ENCODE measurements at places on chromosomes 5 and 9. TPM values are rescaled to one million over a fixed set of nuclear protein-coding genes. Genes with fewer than 3 reads are reported as not detected.

DNA sequence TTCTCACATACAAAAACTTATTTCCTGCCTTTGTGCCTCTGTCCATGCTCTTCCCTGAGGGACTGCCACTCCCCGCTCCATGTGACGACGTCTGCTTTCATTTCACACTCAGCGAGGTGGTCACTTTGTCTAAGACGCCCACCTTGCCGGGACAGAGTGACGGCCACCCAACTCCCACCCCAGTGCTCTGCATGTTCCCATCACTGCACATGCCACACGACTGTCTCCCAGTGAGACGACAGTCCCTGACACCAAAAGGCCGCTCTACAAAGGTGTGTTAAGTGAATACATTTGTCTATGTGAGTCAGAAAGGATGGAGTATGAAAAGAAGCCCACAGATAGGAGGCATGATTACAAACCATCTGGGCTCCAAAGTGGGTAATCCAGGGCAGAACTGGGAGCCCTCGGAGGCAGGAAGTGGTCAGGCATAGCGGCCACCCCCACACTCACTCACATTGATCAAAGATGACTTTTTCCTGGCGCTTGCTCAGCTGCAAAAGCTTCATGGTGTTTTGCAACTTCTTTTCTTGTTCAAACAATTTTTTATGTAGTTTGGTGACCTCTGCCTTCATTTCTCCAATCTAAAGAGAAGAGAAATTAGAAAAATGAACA lies 185.8 kb downstream of the CDK5RAP2 start:
- no peak for DNase-seq

DNA sequence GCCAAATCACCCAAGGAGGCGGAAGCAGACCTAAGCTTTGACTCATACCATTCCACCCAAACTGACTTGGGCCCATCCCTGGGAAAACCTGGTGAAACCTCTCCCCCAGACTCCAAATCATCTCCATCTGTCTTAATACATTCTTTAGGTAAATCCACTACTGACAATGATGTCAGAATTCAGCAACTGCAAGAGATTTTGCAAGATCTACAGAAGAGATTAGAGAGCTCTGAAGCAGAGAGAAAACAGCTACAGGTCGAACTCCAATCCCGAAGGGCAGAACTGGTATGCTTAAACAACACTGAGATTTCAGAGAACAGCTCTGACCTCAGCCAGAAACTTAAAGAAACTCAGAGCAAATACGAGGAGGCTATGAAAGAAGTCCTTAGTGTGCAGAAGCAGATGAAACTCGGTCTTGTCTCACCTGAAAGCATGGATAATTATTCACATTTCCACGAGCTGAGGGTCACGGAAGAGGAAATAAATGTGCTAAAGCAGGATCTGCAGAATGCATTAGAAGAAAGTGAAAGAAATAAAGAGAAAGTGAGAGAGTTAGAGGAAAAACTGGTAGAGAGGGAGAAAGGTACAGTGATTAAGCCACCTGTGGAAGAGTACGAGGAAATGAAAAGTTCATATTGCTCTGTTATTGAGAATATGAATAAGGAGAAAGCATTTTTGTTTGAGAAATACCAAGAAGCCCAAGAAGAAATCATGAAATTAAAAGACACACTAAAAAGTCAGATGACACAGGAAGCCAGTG lies 15.8 kb upstream of the TTC23L start:
- no peak for DNase-seq

- no peak for DNase-seq
Measured at GRCh38 chr9:8085986-8086385, 286.4 kb upstream of the DMAC1 start.

KLHL3 gene
- 200 TPM for total RNA-seq

PCDHB5 gene
- 7.8 TPM for total RNA-seq

Measured in endothelial cell (in vitro differentiated cells).